Activated CD8-positive, alpha-beta memory T cell treated with anti-CD3 and anti-CD28 coated beads for 48 hours (primary cell): ENCODE measurements at places on chromosomes 16 and 17.

DNA sequence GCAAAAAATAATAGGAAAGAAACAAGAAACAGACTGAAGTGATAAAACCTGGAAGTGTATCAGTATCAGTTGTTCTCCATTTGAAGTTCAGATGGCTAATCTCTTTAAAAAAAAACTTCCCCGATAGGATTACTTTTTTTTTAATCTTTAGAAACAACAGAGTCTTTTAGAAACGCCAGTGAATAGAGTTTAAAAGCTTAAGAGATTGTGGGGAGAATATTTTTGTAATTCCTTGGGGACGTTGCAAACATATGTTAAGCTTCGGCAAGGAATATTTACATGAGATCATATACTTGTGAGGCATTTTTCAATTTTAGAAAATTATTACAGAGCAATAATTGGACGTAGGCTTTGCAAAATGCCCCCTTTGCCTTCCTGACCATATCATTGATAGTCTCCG, 13.2 kb downstream of the MAF start:
- DNase-seq = no peak

GRCh38 chr17:17819561-17819995, 17.2 kb downstream of the SREBF1 start:
- DNase-seq = peak; percentile 59

DNA sequence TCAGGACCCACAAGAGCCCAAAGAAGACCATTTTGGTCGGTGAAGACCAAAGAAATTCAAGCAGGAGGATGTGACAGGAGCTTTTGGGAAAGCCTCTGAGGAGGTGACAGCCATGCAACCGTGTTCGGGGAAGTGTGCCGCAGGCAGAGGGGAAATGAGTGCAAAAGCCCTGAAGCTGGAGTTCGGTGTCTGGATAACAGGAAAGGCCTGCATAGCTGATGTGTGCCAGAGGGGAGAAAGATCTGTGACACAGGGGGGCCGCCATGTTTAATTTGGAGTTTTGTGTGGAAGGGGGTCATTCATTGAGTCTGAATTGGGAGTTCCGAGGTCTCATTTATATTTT, 870 bp upstream of the ZC3H7A start:
- DNase-seq = no peak

GRCh38 chr17:48597778-48598631, 4.4 kb upstream of the HOXB5 start:
- no peak for DNase-seq
